ENCODE measurements at places on chromosomes 7 and 10. TPM values are rescaled to one million over a fixed set of nuclear protein-coding genes. Genes with fewer than 3 reads are reported as not detected.

The CDC14C gene
- total RNA-seq, result under 0.01 TPM

The PLXDC2 gene
- 10.2 TPM for total RNA-seq

The TRAPPC14 gene
- total RNA-seq, result 5.6 TPM

The BAG3 gene
- 5.2 TPM for total RNA-seq

The NAT16 gene
- not detected for total RNA-seq

The GPRIN2 gene
- total RNA-seq, result not detected

The MTPN gene
- total RNA-seq, result 108 TPM

The PLEKHS1 gene
- total RNA-seq, result not detected

The AKR1C8 gene
- total RNA-seq, result not detected

The SPDYE18 gene
- 0.26 TPM for total RNA-seq

The NYAP1 gene
- total RNA-seq, result 1.6 TPM

The AKR1C2 gene
- 146 TPM for total RNA-seq

The TRUB1 gene
- 19.8 TPM for total RNA-seq

The SPOCK2 gene
- 7.4 TPM for total RNA-seq

The PRSS58 gene
- not detected for total RNA-seq

The NUDT13 gene
- total RNA-seq, result 2.2 TPM

The CTAGE4 gene
- total RNA-seq, result not detected

The BICC1 gene
- total RNA-seq, result under 0.01 TPM

The ECHDC3 gene
- 21.7 TPM for total RNA-seq

The HOGA1 gene
- total RNA-seq, result 0.26 TPM

The WNT8B gene
- total RNA-seq, result not detected

The ACTL6B gene
- not detected for total RNA-seq

The MRC1 gene
- total RNA-seq, result 201 TPM

The KCND2 gene
- 0.09 TPM for total RNA-seq

The SPRN gene
- not detected for total RNA-seq

The KCTD7 gene
- 4.8 TPM for total RNA-seq

The SLC26A5 gene
- 2.3 TPM for total RNA-seq

The COA1 gene
- 25.8 TPM for total RNA-seq

The ACADSB gene
- 5.2 TPM for total RNA-seq
